ENCODE measurements at places on chromosomes 13 and 19. TPM values are rescaled to one million over a fixed set of nuclear protein-coding genes. Genes with fewer than 3 reads are reported as not detected.

Gene OVOL3
- total RNA-seq = not detected

Gene SLC8A2
- 8.3 TPM for total RNA-seq

Gene THSD8
- 41.3 TPM for total RNA-seq

Gene APBA3
- 23.4 TPM for total RNA-seq

Gene ACER1
- not detected for total RNA-seq

Gene GNG7
- 7.8 TPM for total RNA-seq

Gene LHB
- not detected for total RNA-seq

Gene CNN1
- total RNA-seq = 32.4 TPM

Gene KCNC3
- total RNA-seq = 7.2 TPM

Gene CYP2A6
- not detected for total RNA-seq

- H3K4me1 ChIP-seq = peaks cover 6% of the 10 kb centered on the region
- H3K36me3 ChIP-seq = no peaks in the 10 kb centered on the region
- peak overlapping the region; percentile 74 for H3K27ac ChIP-seq
- no peak for DNase-seq
Observed at GRCh38 chr19:2949939-2950285, 5.1 kb upstream of the ZNF77 start.

DNA sequence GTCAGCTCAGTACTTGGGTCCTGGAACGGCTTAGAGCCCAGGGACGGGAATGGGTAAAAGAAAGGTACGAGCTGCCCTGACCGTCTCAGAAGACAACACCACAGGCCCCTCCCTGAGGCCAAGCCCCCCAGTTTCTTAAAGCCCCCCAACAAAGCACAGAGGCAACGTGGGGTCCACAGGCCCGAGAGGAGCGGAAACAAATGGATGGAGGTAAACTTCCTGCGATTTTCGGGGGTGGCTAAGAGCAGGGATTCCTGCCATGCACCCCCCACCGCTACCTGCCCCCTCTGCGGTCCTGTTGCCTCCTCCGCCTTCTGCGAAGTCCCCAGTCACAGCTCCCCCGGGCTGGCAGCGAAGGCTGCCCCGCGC is 48.2 kb downstream of the PTPRS start:
- no peaks in the 10 kb centered on the region for H3K36me3 ChIP-seq
- DNase-seq = no peak
- H3K27ac ChIP-seq = no peak overlapping the region
- peak overlapping the region; percentile 65 for H3K4me3 ChIP-seq

DNA sequence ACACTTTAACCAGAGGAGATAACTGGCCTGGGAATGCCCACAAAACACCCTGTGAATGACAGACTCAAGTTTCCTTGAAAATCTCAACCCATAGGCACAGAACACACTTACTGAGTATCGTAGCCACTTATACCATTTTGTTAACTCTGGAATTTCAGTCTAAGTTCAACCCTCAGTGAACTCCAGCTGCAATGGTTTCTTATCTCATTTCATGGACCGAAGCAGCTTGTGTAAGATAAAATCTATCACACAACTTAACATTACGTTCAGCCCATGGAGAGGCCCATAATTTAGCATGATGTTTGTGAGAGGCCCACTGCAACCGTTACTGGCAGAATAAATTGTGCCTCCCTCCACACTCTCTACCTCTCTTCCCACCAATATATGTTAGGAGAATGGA is 323.0 kb downstream of the DNAJC15 start:
- H3K27ac ChIP-seq = no peak overlapping the region
- no peaks in the 10 kb centered on the region for H3K36me3 ChIP-seq
- H3K27me3 ChIP-seq = no peaks in the 10 kb centered on the region
- H3K4me1 ChIP-seq = peaks cover 4% of the 10 kb centered on the region
- DNase-seq = no peak
- H3K4me3 ChIP-seq = no peak overlapping the region

- no peak overlapping the region for H3K4me3 ChIP-seq
- H3K27me3 ChIP-seq = no peaks in the 10 kb centered on the region
- peaks cover 3% of the 10 kb centered on the region for H3K36me3 ChIP-seq
- no peak overlapping the region for H3K27ac ChIP-seq
Observed at GRCh38 chr19:32387701-32388392, 17.7 kb upstream of the DPY19L3 start.

GRCh38 chr13:102620516-102620915 is 23.7 kb downstream of the TPP2 start:
- H3K4me1 ChIP-seq = no peaks in the 10 kb centered on the region
- no peak for DNase-seq
- H3K36me3 ChIP-seq = peaks cover 11% of the 10 kb centered on the region
- no peaks in the 10 kb centered on the region for H3K27me3 ChIP-seq
- no peak overlapping the region for H3K4me3 ChIP-seq

- H3K36me3 ChIP-seq = no peaks in the 10 kb centered on the region
- DNase-seq = no peak
- no peak overlapping the region for H3K27ac ChIP-seq
- H3K27me3 ChIP-seq = no peaks in the 10 kb centered on the region
- no peak overlapping the region for H3K4me3 ChIP-seq
Observed at GRCh38 chr13:103941506-103942140, 875.4 kb upstream of the SLC10A2 start.

DNA sequence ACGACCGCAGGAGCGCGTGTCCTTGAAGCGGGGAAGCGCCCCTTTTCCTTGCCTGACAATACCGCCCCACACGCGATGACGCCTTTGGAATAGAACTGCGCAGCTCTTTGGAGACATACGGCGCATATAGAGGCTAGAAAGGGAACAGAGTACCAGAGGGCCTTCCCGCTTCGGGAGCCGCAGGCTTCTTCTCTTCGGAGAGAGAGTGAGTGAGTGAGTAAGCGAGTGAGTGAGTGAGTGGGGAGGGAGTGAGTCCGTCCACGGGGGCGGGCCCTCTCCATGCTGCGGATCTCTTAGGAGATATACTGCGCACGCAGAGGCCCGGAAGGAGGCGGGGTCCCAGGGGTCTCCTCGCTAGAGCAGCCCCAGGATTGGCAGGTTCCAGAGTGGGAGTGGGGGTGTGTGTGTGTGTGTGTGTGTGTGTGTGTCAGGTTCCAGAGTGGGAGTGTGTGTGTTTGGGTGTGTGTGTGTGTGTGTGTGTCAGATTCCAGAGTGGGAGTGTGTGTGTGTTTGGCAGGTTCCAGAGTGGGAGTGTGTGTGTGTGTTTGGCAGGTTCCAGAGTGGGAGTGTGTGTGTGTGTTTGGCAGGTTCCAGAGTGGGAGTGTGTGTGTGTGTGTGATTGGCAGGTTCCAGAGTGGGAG is 97.0 kb downstream of the INSR start:
- H3K36me3 ChIP-seq = no peaks in the 10 kb centered on the region
- H3K4me1 ChIP-seq = peaks cover 3% of the 10 kb centered on the region
- H3K27me3 ChIP-seq = no peaks in the 10 kb centered on the region
- 0 out of 2 replicates have a peak overlapping the region, but pooled peaks have one; percentile 73 for H3K27ac ChIP-seq
- DNase-seq = peak; percentile 44

GRCh38 chr13:66563076-66563475 is 667.1 kb downstream of the PCDH9 start:
- no peaks in the 10 kb centered on the region for H3K27me3 ChIP-seq
- no peak overlapping the region for H3K4me3 ChIP-seq
- no peak overlapping the region for H3K27ac ChIP-seq
- no peaks in the 10 kb centered on the region for H3K4me1 ChIP-seq

GRCh38 chr19:5484398-5485285 is 29.4 kb downstream of the ZNRF4 start:
- no peak for DNase-seq
- no peaks in the 10 kb centered on the region for H3K27me3 ChIP-seq
- no peak overlapping the region for H3K27ac ChIP-seq
- no peaks in the 10 kb centered on the region for H3K36me3 ChIP-seq

DNA sequence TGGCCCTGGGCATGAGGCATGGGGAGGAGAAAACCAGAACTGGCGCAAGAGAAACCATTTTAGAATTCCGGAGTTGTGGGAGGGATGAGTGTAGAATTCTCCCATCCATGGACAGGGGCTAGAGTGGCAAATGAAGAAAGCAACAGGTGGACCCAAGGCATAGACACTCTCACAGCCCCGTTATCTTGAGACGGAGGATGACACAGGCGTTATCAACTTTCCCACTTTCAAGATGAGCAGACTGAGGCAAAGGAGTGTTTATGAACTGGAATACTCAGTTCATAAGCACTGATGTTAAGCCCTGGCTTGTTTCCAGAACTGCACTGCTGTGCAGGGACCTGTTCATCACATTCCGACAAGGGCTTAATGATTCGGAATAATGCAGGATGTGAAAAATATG is 1.1 kb upstream of the GTF3A start:
- peaks cover 4% of the 10 kb centered on the region for H3K27me3 ChIP-seq
- no peak for DNase-seq
- H3K4me1 ChIP-seq = no peaks in the 10 kb centered on the region
- no peak overlapping the region for H3K4me3 ChIP-seq
- no peak overlapping the region for H3K27ac ChIP-seq

DNA sequence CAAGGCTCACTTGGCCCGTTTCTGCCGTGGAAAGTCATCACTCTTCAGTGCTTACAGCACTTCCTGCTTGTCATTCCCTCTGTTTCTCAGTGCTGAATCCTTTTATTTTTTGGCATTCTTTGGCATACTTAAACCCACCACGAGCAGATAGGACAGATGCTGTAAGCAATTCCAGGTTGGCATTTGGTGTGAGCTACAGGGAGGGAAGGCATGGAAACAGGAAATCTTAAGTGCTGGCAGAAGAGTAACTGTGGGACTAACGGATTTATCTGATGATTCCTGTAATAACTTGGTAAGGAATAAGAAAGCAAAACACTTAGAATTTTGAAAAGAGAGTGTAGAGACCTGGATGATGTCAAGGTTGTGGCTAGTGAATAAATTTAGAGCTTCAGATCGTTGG is 273.4 kb downstream of the GPC6 start:
- H3K27ac ChIP-seq = no peak overlapping the region
- no peaks in the 10 kb centered on the region for H3K27me3 ChIP-seq
- H3K36me3 ChIP-seq = no peaks in the 10 kb centered on the region
- no peak for DNase-seq

GRCh38 chr19:53182202-53182601 is 11.0 kb downstream of the ZNF665 start:
- H3K36me3 ChIP-seq = no peaks in the 10 kb centered on the region
- H3K4me3 ChIP-seq = no peak overlapping the region

DNA sequence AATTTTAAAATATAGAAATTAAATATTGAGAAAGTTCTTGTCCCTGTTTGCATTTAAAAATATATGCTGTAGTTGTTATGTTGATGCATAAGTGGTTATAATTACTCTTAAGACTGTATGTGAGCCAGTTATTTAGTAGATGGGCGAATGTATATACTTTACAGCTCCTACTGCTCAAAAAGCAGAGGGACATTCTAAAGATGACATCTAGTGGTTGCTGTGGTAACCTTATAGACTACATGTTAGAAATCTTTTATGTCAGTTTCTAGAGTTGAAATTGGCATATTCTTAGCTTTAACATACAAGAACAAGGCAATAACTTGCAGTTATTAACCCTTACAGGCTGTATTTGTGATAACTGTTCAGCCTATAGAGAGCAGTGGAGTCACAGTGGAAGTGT is 160.5 kb downstream of the OLFM4 start:
- no peak overlapping the region for H3K27ac ChIP-seq
- no peaks in the 10 kb centered on the region for H3K36me3 ChIP-seq
- no peak for DNase-seq
- peaks cover 5% of the 10 kb centered on the region for H3K4me1 ChIP-seq
- no peaks in the 10 kb centered on the region for H3K27me3 ChIP-seq

DNA sequence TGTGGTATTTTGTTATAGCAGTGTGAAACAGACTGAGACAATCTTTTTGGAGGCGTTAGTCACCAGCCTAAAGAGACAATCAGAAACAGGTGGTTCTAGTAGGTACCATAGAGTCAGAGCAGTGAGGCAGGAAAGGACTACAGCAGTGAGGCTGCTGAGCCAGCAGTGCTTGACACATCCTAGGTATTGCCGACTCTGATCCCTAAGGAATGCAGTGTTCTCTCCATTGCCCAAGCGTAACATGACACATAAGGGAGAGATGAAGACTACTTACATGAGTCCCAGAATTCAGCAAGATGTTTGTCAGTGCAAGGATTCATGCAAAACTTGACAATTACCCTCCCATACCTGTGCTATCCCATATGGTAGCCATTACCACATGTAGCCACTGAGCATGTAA is 62.4 kb upstream of the XPO4 start:
- H3K27me3 ChIP-seq = no peaks in the 10 kb centered on the region
- H3K4me1 ChIP-seq = no peaks in the 10 kb centered on the region
- no peaks in the 10 kb centered on the region for H3K36me3 ChIP-seq

DNA sequence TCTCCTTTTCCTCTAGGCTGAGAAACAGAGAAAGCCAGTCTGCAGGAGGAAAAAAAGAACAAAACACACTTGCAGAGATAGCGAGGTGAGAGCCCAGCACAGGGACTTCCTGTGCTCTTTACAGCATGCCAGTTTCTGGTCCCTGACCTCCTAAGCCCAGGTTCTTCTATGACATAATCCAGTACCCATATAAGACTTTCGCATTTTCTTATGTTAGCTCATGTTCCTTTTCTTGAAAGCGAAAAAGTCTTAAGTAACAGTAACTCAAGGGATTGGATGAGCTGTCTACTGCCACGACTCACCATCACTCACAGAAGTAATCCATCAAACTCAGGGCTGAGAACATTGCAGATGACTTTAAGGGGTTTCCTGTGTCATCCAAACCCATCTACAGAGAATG is 17.4 kb downstream of the CCDC70 start:
- H3K4me3 ChIP-seq = no peak overlapping the region
- no peaks in the 10 kb centered on the region for H3K27me3 ChIP-seq
- H3K4me1 ChIP-seq = no peaks in the 10 kb centered on the region
- no peaks in the 10 kb centered on the region for H3K36me3 ChIP-seq
- peak; percentile 1 for DNase-seq

GRCh38 chr13:45055198-45055901 is 65.0 kb upstream of the GTF2F2 start:
- no peaks in the 10 kb centered on the region for H3K4me1 ChIP-seq
- no peaks in the 10 kb centered on the region for H3K36me3 ChIP-seq
- no peaks in the 10 kb centered on the region for H3K27me3 ChIP-seq
- H3K4me3 ChIP-seq = no peak overlapping the region
- DNase-seq = no peak

DNA sequence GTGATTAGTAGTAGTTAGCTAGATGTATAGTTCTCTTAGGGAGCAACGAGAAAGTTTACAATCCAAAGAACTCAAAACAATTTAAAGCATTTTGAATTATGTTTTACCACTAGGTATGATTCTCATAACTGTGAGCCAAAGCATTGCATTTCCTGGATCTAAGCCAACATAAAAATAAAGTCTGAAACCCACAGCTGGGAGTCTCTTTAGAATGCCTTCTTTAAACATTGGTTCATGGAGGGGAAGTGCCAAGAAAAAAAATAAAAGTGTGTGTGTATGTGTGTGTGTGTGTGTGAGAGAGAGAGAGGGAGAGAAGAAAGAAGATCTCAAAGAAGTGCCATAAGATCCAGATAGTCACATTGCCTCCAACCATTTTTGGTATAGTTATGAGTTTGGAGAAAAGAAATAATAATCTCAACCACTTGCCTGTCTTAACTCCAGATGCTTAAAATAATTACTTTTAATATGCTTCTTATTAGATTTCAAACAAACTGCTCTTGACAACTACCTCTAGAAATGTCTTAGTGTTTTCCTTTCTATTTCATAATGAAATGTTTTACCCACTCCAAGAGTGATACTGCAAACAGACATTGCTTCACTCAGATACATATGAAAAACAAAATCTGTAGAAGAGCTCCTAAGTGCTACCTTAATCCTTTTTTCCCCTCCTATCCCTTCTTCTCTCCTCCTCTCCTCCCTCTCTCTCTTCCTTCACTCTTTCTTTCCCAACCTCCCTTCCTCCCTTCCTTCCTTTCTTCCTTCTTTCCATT is 554.1 kb downstream of the KCTD12 start:
- no peaks in the 10 kb centered on the region for H3K27me3 ChIP-seq
- DNase-seq = no peak
- H3K36me3 ChIP-seq = no peaks in the 10 kb centered on the region
- no peak overlapping the region for H3K27ac ChIP-seq
- H3K4me3 ChIP-seq = no peak overlapping the region

- no peak for DNase-seq
- H3K27ac ChIP-seq = no peak within 1 kb of the TSS
- H3K27me3 ChIP-seq = no peaks in the 10 kb centered on the region
- no peaks in the 10 kb centered on the region for H3K36me3 ChIP-seq
Observed at GRCh38 chr19:695352-695949, at the start of gene PRSS57. Gene PRSS57 (minus strand): TSS chr19:695452. CDS start chr19:695430, 22 bp downstream.
